RKO (cell line): ENCODE measurements at places on chromosomes 3 and 15.

- DNase-seq = no peak
Observed at GRCh38 chr3:103513003-103513402, 1078.2 kb downstream of the ZPLD1 start.

DNA sequence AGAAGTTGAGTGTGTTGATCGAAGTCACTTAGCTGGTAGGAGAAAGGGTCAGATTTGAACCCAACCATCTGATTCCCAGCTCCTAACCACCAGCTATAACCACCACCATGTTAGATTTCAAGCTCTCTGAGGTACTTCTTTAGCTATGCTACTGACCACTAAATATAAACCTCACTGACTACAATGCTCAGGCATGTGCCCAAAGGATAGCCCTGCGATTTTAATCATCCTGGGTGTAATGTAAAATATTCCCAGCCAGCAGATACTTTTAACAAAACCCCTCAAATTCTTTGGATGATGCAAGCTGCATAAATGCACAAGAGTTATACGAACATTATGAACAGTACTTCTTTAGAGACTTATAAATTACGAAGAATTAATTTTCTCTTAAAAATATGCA is 115.2 kb upstream of the TSC22D2 start:
- no peak for DNase-seq

- DNase-seq = no peak
Observed at GRCh38 chr15:48992096-48992495, 28.4 kb upstream of the SHC4 start.

GRCh38 chr3:27675287-27675686 is 46.8 kb downstream of the EOMES start:
- no peak for DNase-seq

- no peak for DNase-seq
Observed at GRCh38 chr15:33091983-33092693, 102.4 kb downstream of the FMN1 start.

GRCh38 chr15:51232581-51232980 is 105.8 kb downstream of the CYP19A1 start:
- DNase-seq = no peak

DNA sequence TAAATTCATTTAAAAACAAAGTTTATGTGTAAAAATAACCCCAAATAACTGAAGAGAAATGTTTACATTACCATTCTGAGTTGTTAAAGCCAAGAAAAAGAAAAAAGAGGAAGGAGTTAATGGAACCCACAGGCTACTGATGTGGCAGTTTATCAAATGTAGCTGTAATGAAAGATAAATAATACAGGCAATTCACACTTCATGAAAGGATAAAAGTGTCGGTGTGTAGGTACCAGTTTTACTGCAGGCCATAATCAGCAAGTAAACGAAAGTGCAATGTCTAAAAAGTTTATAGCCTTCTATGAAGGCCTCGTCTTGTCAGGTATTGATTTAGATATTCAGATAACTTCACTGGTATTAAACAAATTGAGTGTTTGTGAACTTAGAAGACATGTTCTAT is 164.6 kb downstream of the DPH6 start:
- no peak for DNase-seq

- DNase-seq = no peak
Observed at GRCh38 chr15:42836251-42836650, 84.3 kb downstream of the TTBK2 start.

DNA sequence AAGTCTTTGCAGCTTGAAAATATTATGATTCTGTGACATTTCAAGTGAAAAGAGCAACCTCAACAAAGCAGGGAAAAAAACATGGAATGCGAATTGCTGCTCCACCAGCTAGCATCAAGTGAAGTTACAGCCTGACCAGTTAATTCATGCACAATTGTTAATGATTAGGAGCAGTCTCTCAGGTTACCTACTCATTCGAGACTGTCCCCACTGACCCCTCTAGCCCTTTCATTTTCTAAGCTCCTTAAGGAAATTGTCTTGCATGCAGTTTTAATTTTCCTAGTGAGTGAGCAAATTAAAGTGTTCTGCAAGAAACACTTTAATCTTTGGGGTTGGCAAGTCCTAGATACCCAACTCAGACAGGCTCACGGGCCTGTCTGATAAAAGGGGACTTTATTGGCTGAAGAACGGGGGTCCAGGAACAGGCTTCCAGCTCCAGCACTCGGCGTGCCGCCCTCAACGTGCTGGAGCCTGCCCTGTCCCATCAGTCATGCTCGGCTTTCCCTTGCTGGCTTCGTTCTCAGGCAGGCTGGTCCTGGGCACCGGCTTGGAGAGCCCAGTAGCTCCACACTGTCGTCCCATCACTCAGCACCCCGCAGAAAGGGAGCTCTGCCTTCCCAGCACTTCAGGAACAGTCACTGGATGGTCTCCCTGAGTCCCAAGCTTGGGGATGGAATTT is 18.3 kb downstream of the PODXL2 start:
- DNase-seq = no peak

GRCh38 chr3:150379469-150379868 is 28.6 kb upstream of the TSC22D2 start:
- DNase-seq = no peak

DNA sequence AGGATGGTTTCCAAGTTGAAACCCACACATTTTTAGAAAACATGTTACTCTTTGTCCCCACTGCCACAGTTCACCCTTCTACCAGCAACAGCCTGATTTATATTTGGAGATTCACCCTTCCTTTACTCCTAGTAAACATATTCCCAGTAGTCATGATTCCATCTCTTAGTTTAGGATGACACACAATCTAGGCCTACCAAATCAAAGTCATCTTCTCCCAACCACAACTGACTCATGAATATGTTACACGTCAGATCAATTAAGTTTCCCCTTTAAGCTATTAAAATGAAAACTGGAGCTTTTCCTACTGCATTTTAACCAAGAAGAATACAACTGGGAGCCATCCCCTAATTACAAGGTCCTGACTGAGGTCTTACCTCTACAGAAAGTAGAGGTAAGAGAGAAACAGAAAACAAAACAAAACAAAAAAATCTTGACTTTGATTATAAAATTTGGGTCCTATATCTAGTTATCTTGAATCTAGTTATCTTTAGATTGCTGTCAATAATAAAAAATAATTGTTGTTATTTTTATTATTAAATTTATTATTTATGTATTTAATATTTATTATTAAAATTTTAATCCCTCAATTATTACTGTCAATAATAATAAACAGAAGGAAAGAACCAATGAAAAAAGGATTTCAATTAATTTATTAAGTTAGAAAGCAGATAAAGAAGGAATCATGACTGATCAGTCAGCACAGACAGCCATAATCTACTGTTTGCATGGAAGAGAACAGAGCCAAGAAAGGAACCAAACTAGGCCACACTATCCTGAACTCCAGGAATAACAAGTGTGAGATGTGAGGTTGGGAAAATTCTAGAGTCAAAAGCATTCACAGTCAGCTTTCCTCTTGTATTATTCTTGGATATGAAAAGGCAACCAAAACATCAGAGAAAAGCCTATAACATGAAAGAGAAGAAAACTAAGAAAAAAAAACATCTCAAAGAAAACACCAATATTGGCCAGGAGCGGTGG is 12.5 kb downstream of the DPH6 start:
- peak; percentile 28 for DNase-seq

DNA sequence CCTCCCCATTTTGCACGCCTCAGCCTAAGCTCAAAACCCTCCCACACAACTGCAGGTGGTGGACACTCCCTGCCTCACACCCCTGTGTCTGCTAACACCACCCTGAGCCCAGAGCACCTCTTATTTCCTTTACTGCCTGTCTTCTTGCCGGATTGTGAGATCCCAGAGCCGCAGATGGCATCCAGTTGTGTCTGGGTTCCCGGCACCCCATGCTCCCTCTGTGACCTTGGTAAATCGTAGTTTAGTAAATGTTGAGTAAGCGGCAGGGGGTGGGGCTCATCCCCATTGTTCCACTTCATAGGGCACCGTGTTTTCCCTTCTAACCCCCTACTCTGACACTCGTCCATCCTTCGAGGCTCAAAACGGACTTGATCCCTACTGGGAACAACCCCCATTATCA is 14.9 kb downstream of the SPINT1 start:
- no peak for DNase-seq

GRCh38 chr3:45575386-45575923 is 19.1 kb upstream of the LIMD1 start:
- DNase-seq = no peak

GRCh38 chr3:170809975-170810357 is 60.0 kb downstream of the RPL22L1 start:
- DNase-seq = no peak

GRCh38 chr3:175957427-175957826 is 1098.3 kb downstream of the NAALADL2 start:
- no peak for DNase-seq

GRCh38 chr15:91099995-91100813 is at the start of gene SV2B:
Gene SV2B, plus strand, starts transcription at chr15:91100257. Its CDS starts 126,007 bp downstream, at chr15:91226264.
- DNase-seq = no peak

DNA sequence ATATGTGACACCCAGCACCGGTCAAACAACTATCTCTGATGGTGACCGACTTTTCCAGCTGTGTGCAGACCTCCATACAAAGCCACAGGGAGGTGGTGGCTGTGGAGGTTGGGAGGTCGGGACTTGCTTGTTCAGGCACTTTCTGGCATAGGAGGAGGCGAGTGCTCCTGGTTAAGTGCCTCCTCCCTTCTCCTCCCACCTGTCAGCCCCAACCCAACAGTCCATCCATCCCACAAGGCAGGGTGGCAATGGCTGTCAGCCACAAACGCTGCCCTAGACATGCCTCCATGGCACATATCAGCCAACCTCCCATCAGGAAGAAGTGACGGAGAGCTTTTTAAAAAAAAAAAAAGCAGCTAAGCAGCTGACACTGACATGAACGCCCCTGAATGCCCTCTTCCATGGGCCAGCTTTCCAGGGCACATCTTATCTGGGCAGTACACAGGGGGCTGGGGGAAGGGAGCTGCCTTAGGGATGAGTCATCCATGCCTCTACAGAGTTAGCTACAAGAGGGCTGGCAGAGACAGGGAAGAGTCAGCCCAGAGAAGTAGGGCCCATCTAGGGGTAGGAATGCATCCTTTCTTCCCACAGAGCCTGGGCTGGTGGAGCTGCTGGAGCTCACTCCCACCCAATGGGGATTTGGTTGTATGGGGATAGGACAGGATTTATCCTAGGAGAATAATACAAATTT is 41.2 kb downstream of the CCDC12 start:
- peak; percentile 76 for DNase-seq

DNA sequence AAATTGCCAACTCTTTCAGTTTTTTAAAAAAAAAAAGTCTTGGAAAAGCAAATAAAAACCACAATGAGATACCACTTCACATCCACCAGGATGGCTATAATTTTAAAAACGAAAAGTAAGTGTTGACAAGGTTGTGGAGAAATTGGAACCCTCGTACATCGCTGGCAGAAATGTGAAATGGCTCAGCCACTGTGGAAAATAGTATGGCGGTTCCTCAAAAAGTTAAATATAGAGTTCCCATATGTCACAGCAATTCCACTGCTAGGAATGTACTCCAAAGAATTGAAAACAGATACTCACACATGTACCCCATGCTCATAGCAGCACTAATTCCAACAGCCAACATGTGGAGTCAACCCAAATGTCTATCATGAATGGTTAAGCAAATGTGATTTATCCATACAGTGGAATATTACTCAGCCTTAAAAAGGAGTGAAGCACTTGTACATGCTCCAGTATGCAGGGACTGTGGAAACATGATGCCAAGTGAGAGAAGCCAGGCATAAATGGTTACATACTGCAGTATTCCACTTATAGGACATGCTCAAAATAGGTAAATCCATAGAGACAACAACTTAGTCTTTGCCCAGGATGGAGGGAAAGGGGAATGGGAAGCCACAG is 73.8 kb upstream of the PCSK6 start:
- DNase-seq = no peak

DNA sequence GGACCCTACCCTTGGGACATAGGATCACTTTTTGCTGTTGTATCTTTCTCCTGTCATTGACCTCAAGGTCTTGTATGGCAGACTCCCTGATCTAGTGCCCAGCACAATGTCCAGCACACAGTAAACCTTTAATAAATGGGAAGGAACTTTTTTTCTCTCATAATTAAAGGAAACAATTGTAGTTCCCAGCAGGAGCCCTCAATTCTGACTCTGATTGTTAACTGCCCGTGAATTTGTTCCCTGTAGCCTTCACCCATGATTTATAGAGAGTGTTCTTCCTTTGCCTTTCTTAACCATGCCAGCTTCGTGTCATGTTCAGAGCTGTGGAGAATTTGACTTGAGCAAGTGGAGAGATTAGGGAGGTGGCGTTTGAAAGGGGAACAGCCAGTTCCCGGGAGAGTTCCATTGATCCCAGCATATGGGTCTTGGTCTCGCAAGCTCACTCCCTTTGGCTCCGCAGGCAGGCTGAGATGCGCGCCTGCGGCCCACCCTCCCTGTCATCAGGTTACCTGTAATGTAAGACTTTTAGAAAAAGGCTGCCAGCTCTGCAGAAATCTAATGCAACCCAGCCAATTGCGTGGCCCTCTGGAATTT is 182.6 kb downstream of the TP63 start:
- DNase-seq = no peak

DNA sequence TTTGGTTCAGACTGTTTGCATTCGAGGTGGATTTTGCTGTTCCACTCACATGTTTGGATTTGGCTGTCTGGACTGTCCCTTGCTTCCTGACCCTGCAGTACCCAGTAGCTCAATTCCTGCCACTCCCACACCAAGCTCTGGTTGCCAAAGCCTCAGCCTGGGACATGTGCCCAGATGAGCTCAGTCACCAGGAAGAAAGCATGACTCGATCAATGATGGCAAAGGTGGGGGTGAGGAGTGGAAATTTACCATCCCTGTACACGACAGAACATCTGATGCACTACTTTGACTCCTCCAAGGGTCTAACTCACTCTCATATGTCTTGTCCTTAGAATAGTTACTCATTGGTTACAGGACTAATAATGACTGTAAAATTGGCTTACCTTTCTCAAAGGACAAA is 45.2 kb downstream of the ZNF385D start:
- no peak for DNase-seq

GRCh38 chr15:83549623-83550022 is 102.5 kb downstream of the SH3GL3 start:
- DNase-seq = no peak

- no peak for DNase-seq
Observed at GRCh38 chr3:11154036-11154952, at the start of gene HRH1. Gene HRH1, plus strand, starts transcription at chr3:11154493. Its CDS starts 104,545 bp downstream, at chr3:11259038.

- DNase-seq = peak; percentile 68
Observed at GRCh38 chr3:133930341-133930933, 34.8 kb upstream of the RAB6B start.

DNA sequence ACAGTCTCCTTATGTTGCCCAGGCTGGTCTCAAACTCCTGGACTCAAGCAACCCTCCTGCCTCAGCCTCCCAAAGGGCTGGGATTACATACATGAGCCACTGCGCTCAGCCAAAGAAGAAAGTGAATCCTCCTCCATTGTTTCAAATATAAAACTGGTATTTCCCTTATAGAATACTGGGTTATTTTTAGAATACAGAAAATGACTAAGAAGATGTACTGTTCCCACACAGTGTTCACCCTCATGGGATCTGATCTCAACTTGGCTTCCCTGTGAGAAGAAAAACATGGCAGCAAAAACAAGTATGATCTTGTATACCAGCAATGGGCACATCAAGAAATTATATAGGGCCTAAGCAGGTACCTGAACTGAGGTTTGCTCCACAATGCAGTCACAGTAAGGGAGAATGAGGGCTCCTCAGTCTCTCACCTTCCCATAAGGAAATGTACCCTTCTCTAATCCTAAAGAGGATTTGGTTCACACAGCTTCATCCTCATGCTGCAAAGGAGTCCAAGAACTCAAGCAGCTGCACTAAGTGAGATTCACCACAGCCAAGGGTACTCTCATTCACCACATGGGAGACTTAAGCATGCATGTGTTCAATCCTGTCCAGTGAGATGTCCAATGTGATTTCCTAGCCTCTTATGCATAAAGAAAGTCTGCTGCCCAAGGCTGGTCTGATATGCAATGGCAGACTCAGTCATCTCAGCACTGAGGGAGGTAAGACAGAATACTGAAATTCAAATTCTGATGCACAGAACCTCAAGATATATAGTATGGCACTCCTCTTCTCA is 25.8 kb downstream of the USP4 start:
- no peak for DNase-seq
